ENCODE measurements at places on chromosomes 2 and 18. TPM values are rescaled to one million over a fixed set of nuclear protein-coding genes. Genes with fewer than 3 reads are reported as not detected.

DNA sequence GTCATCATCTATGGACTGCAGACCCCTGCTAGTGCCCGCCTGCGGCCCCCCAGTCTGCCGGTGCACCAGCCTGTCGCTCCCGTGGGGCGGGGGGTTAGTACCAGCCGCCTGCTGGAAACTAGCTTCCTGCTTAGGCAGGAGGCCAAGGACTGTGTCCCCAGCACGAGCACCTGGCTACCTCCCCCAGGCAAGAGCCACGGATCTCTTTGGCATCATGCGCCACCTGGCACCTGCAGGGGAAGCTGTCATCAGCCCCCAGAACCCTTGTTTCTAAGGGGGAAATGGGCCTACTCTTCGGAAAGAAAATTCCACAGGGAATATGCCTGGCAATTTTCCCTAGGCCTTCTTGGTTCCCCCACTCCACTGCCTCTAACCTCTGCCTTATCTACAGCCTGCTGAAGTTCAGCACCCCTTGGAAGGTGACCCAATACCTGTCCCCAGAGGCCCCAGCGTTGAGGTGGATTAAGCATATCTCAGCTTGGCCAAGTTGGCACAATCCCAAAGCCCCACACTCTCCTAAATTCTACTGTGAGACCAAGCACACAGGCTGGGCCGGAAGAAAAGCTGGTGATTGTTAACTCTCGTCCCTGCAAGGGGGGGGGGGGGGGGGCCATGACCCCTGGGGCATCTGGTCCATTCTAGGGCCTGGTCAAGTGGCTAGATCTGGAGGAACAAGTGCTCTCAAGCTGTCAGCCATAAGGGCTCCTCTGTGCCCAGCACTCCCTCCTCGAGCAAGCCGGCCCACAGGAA is 62.0 kb upstream of the POMC start:
- H3K4me1 ChIP-seq = peaks cover 11% of the 10 kb centered on the region
- no peak for DNase-seq
- no peaks in the 10 kb centered on the region for H3K27me3 ChIP-seq
- H3K36me3 ChIP-seq = peaks cover 41% of the 10 kb centered on the region
- peak overlapping the region; percentile 72 for H3K27ac ChIP-seq

DNA sequence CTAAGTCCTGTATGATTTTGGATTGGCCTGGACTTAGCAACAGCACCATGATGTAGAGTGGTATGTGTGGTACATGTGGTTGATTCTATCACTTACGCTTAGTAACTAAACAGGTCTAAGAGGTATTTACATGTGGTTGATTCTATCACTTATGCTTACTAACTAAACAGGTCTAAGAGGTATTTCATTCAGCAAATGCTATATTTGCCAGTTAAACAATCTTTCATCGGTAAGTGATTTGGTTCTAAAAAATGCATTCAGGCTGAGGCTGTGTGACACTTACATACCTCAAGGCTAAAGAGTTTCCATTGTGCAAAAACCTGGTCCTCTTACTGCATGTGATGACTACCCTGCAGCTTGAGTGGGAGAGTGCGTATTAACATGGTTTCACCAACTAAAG is 13.1 kb downstream of the EIF4E2 start:
- H3K4me3 ChIP-seq = no peak overlapping the region
- peaks cover 2% of the 10 kb centered on the region for H3K4me1 ChIP-seq
- no peaks in the 10 kb centered on the region for H3K27me3 ChIP-seq
- H3K27ac ChIP-seq = no peak overlapping the region

UGT1A4 gene
- not detected for polyA plus RNA-seq

GALNT5 gene
- not detected for polyA plus RNA-seq

GRCh38 chr2:170930131-170930990 is 1.3 kb downstream of the GORASP2 start:
- H3K4me3 ChIP-seq = peak overlapping the region; percentile 96
- DNase-seq = peak; percentile 73
- peak overlapping the region; percentile 96 for H3K27ac ChIP-seq
- H3K27me3 ChIP-seq = no peaks in the 10 kb centered on the region

DNA sequence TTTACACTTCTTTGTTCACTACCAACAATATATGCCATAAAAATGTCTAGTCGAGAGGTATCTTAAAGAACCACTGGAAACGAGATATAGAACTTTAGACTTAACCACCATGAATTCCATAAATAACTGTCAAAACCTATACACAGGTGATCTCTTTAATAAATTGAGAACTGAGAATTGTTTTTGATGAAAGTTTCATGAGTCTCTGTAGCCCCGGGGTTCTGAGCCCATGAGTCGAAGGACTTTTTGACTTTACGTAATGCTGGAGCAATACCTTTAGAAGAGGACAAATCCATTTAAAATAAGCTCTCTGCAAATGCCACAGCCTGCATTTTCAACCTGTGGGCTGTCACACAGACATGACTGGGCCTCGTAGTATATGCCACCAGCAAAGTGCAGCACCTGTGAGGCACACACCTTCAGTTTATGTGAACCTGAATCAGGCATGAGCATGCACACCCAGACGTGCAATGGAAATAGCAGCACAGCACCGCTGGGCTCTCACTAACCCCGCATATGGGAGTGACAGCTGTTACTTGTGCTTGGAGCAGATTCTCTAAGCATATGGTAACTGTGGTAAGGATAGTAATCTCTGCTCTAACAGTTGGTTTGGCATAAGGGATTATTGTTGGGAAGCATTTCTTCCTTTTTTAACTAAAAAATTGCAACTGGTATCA is 383.2 kb downstream of the SOCS6 start:
- H3K4me3 ChIP-seq = peak overlapping the region; percentile 59
- no peaks in the 10 kb centered on the region for H3K36me3 ChIP-seq
- H3K4me1 ChIP-seq = peaks cover 11% of the 10 kb centered on the region
- H3K27me3 ChIP-seq = no peaks in the 10 kb centered on the region
- peak; percentile 65 for DNase-seq

GTF2A1L gene
- polyA plus RNA-seq = not detected

DNA sequence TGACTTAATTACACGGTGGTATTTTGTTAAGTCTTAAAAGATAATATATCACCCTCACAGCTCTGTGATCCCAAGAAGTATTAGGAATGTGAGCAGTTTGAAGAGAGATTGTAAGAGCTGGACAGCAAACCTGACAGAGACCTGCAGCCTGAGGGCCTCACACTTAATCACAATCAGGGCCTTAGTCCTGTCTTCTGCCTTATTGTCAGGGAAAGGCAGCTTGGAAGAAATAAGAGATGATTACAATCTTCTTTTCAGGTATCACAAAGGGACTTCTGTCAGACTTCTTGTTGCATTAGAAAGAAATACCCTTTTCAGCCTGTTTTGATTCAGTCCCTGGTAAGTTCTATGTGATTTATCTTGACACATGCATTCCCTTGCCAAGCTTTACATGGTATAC is 1433.8 kb upstream of the SLC39A10 start:
- H3K36me3 ChIP-seq = no peaks in the 10 kb centered on the region
- no peaks in the 10 kb centered on the region for H3K4me1 ChIP-seq
- no peaks in the 10 kb centered on the region for H3K27me3 ChIP-seq
- no peak overlapping the region for H3K4me3 ChIP-seq
